NCI-H187 treated with DMSO at 0.1 percent for 48 hours (cell line): ENCODE measurements at places on chromosomes 11 and 22.

- DNase-seq, result no peak
These were observed 106.4 kb upstream of the FGF3 start for GRCh38 chr11:69925366-69926196.

GRCh38 chr11:70878366-70878765 lies 374.0 kb downstream of the SHANK2 start:
- DNase-seq, result no peak

DNA sequence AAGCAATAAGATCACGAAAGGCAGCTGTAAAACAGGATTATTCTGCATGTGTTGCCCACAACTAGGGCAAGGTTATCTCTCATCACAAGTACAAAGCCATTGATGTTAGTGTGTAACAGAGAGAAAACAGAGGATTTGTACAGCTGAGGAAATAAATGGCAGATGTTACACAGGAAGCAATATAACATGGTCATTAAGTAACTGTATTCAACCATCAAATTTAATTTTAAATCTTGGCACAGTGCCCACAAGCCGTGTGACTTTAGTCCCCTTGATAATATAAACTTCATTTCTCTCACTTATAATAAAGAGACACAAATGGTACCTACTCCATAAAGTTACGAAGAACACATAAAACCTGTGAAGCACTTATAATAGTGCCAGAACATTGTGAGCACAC lies 17.3 kb downstream of the OR51E2 start:
- no peak for DNase-seq

- no peak for DNase-seq
These were observed 32.5 kb downstream of the PPP2R1B start for GRCh38 chr11:111733611-111734088.

DNA sequence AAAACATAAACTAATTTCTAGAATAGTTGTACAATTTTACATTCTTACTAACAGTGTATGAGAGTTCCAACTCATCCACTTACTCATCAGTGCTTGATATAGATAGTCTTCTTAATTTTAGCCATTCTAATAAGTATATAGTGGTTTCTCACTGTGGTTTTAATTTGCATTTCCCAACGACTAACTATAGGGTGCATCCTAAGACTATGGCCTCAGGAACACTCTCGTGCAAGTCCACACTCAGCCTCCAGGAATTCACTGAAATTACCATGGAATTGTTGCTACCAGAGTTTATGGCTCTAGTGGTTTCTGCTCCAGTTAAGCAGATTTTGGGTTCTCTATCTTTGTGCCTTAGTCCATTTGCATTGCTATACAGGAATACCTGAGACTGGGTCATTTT lies 60.1 kb upstream of the GUCY1A2 start:
- DNase-seq, result no peak

DNA sequence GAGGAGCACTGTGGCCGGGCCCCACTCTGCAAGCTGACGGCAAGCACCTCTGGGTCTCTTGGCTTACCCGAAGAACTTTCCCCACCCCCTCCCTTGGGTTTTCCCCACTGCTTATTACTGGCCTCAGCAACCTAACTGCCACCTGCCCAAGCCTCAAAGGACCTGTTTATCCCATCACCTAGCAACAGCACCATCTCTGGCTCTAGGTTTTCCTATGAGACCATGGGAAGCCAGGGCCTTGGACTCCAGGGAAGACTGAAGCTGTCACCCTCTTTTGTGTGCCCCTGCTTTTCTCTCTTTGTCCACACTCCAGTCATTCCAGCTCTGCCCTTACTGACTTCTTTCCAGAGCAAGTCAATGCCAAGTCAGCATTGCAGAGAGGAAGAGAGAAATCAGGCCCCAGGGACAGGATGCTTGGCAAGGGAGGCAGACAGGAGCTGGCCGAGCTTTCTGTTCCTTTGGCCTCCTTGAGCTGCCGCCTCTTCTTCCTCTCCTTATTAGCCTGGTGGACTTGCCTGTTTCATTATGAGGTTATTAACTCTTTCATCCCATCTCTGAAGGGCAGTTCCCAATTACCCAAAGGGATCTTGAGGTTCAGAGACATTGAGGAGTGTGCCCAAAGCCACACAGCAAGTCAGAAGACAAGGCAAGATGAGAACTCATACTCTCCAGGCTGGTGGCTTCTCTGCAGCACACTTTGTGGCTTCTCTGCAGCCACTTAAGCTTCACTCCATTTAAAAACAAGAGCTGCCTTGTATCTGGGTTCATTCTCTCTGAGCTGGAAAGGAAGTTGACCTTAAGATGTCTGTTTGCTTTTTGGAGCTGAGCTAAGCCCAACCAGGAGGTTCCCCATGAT lies at the start of gene SMIM35:
Gene SMIM35, minus strand, starts transcription at position 51 of the 856 bp plus-strand sequence. CDS start 206 bp downstream, outside the sequence.
- DNase-seq, result no peak
